ENCODE measurements at places on chromosomes 12 and 14.

- DNase-seq = no peak
These were observed 54.6 kb upstream of the HELB start for GRCh38 chr12:66247741-66248140.

- DNase-seq = no peak
These were observed 114.1 kb upstream of the EVL start for GRCh38 chr14:99951085-99951484.

GRCh38 chr12:131017477-131017991 lies 63.8 kb downstream of the ADGRD1 start:
- DNase-seq = no peak

DNA sequence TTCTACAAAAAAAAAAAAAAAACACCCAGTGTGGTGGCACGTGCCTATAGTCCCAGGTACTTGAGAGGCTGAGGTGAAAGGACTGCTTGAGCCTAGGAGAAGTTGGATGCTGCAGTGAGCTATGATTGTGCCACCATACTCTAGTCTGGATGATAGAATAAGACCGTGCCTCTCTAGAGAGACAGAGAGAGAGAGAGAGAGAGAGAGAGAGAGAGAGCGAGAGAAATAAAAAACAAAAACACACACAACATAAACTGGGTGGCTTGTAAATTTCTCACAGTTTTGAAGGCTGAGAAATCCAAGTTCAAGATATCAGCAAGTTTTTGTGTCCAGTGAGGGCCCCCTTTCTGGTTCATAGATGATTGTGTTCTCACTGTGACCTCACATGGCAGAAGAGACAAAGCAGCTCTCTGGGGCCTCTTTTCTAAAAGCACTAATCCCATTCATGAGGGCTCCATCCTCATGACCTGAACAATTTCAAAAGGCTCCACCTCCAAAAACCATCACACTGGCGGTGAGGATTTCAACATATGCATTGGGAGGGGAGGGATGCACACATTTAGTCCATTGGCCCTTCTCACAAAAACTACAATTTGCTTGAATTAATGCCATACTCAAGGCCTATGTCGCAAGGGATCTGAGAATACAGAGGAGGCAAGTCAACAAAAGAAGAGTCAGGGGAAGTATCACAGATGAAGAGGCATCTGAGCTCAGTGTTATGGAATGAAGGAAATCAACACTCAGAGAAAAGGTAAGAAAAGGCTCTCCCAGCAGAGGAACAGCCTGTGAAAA lies 94.9 kb downstream of the PPM1H start:
- no peak for DNase-seq

- DNase-seq = no peak
These were observed 19.6 kb downstream of the FNTB start for GRCh38 chr14:65006261-65006721.

GRCh38 chr12:122107261-122107660 lies 28.7 kb downstream of the MLXIP start:
- DNase-seq = no peak

DNA sequence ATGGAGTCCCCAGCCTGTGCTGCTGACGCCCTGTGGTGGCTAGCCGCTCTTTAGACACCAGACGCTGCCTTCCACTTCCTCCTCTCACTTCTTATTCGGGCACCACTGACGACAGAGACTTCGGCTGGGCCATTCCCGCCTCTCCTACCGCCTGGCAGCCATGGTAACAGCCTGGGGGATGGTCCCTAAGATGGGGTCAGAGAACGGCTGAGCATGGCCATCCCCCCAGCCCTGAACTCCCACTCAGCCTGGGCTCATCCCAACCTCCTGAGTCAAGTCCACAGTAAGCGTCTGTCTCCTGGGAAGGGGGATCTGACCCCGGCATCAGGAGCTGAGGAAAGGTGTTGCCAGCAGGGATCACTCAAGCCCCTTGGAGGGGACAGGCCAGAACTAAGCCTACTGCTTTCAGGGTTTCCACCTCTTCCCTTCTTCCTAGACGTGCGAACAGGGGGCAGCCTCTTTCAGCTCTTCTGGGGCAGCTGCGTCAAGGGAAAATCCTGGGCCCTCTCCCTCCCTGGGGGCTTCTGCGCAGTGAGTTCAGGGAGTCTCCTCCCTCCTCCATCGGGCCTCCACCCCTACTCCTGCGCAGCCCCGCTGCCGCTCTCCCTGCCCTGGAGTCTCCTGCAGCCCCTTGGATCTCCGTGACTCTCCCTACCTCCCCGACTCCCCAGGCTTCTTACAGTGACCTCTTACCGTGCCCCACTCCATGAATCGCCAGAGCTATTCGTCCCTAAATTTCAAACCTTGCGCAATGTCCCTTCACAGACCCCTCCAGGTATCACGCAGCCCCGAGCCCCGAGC lies 643 bp upstream of the TAMALIN start:
- peak; percentile 50 for DNase-seq

DNA sequence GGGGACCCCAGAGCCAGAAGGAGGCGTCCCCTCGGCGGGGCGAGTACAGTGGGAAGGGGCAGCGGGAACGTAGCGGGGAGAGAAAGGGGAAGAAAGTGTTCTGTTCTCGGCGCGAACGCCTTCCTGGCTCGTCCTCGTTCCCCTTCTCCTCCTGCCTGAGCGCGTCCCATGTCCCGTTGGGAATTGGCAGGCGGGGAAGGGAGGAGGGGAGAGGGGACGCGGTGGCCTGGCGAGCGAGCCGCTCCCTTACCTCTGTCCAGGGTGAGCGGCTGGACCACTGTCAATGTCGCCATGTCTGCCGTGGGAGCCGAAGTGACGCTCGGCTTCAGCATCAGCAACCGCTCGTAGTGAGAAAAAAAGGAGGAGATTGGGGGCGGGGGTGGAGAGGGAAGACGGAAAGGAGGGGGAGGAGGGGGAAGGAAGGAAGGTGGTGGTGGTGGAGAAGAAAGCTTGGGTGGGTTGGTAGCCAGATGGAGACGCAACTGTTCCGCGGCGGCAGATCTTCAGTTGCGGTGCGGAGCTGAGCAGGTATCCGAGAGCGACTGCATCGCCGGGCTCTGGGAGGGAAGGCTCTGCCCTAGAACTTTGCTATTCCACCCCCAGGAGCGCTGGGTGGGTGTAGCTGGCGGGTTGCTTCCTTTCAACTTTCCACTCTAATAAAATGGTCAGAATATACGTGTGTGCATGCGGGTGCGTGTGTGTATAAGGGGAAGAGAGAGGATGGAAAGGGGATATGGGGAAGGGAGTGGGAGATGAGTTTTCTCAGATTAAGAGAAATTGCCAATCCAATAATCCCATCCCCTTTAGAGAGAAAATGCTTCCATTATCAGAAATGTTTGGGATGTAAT lies at the start of gene LIN7A:
Gene LIN7A (minus strand): TSS at position 544 of the 848 bp plus-strand sequence. CDS start 212 bp downstream, at position 332.
- peak; percentile 54 for DNase-seq

DNA sequence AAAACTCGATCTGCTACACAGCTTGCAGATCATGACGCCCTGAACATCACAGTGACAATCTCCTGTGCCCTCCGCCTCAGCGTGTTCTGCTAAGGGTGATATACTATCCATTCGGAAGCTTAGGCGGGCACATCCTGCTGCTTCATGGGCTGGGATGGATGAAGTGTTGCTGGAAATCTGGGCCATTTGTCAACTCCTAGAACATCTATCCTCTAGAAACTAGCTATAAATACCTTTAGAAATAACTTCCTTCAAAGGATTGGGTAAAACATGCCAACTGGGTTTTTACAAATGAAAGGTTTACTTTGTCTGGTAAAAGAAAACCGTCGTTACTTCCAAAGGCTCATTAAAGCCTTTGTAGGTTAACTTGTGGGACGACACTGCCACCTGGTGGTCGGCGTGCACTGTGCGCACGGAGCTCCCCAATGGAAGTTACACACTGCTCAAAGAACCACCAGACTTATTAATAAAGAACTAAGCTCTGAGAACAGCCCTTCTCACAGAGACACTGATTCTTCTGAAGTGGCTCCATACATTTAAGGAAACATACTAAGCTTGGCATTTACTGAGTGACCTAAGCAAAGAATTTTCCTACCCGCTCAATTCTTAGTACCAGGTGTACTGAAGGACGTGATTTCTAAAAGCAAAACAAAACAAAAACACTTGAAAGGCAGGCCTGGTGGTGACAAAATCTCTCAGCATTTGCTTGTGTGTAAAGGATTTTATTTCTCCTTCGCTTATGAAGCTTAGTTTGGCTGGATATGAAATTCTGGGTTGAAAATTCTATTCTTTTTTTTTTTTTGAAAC lies 21.6 kb upstream of the CACNA2D4 start:
- peak; percentile 84 for DNase-seq

GRCh38 chr14:101286271-101287018 lies 274.9 kb upstream of the DIO3 start:
- no peak for DNase-seq

GRCh38 chr14:102029956-102030355 lies 56.9 kb downstream of the HSP90AA1 start:
- DNase-seq = no peak

DNA sequence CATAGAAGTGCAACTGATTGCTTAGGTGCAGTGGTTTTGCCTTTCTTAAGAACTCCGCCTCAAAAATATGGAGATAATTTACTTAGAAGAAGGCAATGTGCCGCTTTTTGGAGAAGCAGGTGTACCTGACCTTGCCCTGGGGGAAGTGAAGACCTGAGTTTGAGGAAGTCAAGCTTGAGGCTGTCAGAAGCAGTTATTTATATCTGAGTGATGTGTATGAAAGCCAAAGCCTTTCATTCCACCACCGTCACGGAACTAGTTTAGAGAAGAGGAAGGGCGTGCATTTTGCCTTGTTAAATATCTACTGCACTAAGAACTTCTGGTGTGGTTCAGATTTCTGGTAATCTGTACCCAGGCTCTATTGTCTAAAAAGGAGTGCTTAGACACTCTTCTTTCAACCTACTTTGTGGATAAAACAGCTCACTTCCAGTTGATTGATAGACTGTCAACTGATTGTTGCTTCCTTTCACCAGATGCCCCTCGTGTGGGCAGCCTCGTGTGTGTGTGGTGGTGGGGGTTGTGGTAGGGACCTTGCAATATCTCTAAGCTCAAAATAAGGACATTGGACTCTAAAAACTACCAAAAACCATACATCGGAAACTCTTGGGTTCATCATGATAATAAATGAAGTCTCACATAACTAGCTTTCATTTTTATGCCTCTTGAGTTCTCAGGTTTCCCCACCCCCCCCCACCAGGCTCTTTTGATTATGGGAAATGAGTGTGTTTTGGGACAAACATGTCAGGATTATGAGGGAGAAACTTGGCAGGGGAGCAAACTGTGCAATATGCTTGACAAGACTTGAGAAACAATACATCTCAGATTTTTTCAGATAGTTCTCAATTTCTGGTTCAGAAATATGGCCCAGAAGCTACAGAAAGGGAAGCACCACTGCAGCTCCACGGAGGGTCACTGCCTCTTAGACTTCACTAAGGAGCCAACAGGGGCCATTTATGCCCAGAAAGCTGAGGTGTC lies 78.6 kb downstream of the ARF6 start:
- no peak for DNase-seq

GRCh38 chr12:75656648-75657047 lies 145.2 kb upstream of the KRR1 start:
- no peak for DNase-seq

- DNase-seq = no peak
These were observed 67.3 kb upstream of the USP15 start for GRCh38 chr12:62192903-62193250.

DNA sequence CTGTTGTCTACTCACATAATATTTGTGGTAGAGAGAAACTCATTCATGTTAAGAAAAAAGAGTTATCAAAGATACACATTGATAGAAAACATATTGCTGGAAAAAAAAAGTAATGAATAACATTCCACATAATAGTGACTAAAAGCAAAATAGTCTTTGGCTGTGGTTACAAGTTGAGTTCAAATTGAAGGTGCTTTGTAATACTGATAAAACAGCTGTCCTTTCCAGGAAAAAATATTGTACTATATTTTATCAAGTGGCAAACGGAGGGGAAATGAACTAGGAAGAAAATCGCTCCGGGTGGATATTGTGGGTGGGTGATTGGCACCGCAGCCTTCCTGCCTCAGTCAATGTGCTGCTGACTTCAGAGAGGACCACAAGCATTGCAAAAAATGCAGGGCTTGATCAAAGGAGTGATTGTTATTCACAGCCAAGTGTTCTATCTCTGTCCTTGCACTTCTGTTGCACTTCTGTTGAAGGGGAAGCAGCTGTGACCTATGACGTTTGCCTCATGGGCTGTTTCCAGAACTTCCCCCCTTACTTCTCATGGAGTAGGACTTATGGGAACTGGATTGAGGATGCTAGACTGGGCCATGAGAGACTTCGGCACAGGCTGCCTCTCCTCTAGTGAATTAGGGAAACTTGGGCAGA lies 114.4 kb downstream of the VRK1 start:
- no peak for DNase-seq

- no peak for DNase-seq
These were observed 18.3 kb downstream of the IL31 start for GRCh38 chr12:122155705-122156104.

GRCh38 chr14:89418976-89419375 lies 1.9 kb upstream of the FOXN3 start:
- DNase-seq = no peak

DNA sequence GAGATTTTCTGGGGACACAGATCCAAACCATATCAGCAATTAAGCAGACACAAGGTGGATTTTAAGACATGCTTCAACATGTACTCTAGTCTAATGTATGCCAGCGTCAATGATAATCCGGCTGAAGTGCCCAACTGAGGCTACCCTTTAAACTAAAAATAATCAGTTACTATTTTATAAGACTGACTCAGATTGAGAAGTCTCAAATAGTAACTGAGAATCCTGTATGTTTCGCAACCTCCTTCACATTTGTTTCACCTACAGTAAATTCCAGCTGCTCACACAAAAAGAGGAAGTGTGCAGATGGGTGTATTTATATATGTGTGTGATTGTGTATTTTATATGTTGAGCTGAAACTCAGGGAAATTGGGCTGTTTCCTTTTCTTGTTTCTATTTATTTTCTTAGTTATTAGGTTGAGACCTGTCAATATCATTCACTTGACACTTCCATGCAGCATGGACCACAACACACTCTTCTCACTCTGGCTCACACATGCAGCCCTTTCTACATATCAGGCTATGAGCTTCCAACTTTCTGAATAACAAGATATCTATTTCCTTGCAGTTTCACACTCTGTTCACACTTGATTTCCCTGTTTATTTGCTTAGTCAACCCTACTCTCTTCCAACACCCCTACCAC lies 1224.9 kb upstream of the TMEM132C start:
- DNase-seq = no peak

- no peak for DNase-seq
These were observed 8.7 kb downstream of the LRP1-AS start for GRCh38 chr12:57138526-57139272.

DNA sequence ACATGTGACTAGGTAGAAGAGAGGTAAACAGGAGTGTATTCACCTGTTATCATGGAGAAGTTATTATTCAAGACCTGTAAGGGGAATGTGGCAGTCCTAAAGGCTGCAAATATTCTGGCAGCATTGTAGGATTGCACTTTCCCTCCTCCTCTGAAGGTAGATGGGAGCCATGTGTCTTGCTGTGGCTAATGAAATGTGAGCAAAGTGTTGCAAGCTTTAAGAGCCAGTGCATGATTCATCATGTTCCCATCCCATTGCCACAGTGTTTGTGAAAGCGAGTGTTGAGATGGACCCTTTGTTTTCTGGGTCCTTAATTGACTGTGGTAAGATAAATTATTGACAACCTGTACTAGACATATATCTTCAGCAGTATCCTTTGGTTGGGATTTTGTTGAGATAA lies 128.7 kb downstream of the RGS6 start:
- no peak for DNase-seq

Data from iPS-NIHi11 (cell line).